ENCODE measurements at places on chromosomes 5 and 9.
A peak's percentile ranks its signal among the peaks of the same experiment; 100 is the strongest.

GRCh38 chr5:83313436-83313835, 158.1 kb upstream of the VCAN start:
- no peak for DNase-seq

DNA sequence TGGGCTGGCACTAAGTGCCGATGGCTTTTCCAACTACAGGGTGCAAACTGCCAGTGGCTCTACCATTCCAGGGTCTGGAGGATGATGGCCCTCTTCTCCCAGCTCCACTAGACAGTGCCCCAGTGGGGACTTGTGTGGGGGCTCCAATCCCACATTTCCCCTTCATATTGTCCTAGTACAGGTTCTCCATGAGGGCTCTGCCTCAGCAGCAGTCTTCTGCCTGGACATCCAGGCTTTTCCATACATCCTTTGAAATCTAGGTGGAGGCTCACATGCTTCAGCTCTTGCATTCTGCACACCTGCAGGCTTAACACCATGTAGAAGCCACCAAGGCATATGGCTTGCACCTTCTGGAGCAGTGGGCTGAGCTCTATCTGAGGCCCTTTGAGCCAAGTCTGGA, 70.3 kb downstream of the TSSK1B start:
- no peak for DNase-seq

- DNase-seq: no peak
Observed at GRCh38 chr9:25889661-25890060, 211.4 kb upstream of the TUSC1 start.

DNA sequence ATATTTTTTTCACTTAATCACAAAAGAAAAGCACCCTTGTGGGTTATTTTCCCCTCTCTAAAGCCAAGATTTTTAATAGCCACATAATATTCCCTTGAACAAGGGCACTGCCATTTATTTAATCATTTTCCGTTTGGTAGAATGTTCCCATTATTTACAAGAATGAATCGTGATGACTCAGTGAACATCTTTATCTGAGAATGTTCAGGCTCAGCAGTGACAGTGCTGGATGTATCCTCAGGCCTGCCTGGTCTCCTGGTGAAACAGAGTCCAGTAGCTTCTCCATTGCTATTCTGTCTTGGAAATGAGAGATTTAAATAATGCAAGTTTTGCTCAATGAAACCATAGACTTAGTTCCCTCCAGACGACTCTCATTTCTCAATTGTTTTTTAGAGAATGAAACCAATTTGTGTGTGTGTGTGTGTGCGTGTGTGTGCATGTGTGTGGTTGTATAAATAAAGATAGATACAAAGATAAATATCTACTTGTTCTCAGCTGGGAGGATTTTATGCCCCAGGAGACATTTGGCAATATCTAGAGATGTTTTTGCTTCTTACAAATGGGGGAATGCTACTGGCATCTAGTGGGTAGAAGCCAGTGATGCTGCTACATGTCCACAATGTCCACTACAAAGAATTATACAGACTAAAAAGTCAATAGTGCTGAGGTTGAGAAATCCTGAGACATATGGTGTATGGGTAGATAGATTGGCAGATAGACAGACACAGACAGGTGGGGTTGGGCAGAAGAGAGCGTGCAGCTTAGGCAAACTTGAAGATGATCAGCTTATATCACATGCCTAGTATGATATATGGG, 55.0 kb downstream of the PAPPA start:
- no peak for DNase-seq

DNA sequence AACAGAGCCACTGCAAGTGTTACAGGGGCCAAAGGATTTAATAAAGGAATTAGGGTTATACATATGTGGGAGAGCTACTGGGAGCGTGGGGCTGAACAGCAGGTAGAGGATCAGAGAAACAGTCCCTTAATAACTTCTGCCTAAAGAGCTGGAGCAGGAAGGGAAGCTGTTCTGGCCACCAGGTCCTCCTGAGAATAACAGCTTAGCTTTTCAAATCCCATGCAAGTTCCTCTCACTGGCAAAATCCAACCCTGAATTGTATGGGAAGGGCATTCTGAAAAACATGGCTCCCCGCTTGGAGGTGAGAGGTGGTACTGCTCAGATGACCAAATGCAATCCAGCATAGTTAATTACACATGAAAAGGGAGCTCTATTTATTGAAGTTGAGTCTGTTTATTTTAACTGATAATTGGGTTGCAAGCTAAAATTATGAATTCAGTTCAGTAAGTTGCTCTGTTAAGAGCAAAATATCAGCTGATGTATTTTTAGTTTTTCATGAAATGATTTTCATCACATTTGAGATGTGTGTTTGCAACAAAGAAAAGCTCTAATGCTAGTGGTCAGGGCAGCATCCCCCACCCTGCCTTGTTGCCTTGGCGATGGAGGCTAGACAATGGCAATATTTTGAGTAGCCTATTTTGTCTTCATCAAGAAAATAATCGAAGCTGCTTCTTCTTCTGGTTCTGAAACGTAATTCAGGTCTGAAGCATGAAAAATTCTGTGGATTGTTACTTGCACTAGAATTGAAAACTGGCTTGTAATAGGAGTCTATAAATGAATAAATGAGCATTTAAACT, 58.4 kb upstream of the SH3GL2 start:
- DNase-seq: no peak

GRCh38 chr5:165407352-165407751, 1901.9 kb downstream of the MAT2B start:
- DNase-seq: no peak

DNA sequence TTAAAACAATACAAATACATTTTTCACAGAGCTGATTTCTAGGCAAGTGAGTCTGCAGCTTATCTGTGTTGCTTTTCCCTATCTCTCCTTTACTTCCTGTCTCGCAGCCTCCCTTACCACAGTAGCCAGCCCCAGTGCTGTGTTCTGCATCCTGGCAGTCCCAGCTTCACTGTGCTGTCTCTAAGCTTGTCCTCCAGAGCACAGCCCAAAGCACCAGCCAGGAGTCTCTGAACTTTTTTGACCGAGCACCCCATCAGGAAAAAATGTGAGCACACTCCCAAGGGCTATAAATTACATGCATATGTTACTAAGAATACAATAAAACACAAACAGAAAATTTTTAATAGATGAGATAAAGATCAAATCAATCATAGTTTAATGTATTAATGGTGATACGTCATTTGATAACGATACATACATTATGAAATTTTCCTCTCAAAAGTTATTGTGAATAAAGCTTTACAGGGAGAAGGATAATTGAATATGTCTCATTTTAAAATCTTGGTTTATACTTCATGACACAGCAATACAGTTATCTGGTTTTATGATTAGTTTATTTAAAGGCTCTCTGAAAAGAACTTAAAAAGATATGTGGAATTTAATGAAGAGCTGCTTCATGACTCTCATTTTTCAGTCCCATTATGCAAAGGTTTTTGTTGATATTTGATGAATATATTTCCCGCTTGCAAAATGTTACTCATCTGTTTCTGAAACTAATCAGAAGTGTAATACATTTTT, 7.3 kb upstream of the RHOBTB3 start:
- no peak for DNase-seq

DNA sequence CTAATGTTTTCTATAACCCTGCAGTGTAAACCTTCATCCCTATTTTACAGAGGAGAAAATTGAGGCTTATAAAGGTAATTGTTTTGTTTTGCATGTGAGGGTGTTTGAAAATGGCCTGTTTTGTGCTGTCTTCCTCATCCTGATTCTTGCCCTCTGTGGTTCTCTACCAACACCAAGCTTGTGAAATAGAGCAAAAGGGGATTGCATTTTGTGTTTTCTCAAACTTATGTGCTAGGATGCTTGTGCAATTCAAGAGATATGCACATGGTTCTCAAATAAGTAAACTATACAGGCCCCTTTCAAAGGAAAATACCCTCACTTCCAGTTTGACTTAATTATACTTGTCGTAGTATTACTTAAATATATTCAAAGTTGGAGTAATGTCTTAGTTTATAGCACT, 17.2 kb downstream of the PAM start:
- no peak for DNase-seq

DNA sequence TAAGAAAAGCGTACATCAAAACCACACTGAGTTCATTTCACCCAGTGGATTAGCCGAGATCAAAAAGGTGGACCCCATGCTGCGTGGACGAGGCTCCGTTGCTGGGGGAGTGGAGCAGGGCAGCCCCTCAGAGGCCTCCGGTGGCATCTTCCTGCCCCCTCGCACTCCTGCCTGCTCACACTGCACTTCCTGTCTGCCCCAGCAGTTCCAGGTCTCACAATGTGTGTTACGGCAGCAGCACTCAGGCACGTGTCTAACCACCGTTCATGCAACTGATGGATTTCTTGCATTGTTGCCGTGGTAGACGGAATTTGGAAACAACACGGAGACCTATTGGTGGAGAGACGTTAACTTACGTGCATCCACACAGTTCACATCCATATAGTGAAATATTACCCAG, 196.6 kb upstream of the OTULINL start:
- DNase-seq: no peak

DNA sequence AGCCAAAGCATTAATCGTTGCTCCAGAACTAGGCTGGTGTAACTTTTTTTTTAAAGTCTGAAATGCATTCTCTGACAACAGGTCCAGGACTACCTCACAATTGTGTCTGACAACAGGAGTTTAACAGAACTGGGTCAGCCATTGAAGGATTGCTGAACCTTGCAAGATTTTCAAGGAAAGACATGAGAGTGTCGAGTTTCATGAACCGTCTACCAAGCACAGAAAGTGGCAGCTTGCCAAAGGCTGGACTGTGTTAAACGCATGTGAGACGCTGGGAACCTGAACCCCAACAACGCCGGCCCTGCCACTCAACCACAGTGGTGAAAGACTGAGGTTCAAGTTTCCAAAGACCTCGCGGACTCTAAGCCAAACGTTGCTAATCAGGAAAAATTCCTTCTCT, 79.1 kb downstream of the LHFPL2 start:
- DNase-seq: no peak

GRCh38 chr5:13943676-13944075, 812 bp downstream of the DNAH5 start:
- DNase-seq: no peak

- DNase-seq: peak; percentile 60
Observed at GRCh38 chr5:147234825-147235635, at the start of gene STK32A. TSS of gene STK32A (plus strand) at chr5:147235026. CDS start at chr5:147239635, 4,609 bp downstream.

GRCh38 chr9:15592317-15592716, 39.5 kb downstream of the CCDC171 start:
- no peak for DNase-seq

DNA sequence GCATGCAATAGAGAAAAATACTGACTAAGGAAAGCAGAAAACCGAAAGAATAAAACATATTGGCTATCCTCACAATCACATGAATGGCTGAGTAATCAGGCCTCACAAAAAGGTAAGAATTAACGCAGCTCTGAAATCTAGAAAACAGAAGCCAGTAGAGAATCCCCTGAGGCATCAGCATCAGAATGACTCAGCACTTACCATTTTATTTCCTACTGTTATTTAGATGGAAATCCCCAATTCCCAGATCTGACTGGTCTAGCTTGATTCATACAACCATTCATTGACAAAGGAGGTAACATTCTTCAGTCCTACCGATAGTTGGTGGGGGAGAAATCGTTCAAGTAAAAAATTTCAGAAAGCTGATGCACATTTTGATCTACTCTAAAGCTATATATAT, 1408.4 kb upstream of the WWC1 start:
- DNase-seq: no peak

DNA sequence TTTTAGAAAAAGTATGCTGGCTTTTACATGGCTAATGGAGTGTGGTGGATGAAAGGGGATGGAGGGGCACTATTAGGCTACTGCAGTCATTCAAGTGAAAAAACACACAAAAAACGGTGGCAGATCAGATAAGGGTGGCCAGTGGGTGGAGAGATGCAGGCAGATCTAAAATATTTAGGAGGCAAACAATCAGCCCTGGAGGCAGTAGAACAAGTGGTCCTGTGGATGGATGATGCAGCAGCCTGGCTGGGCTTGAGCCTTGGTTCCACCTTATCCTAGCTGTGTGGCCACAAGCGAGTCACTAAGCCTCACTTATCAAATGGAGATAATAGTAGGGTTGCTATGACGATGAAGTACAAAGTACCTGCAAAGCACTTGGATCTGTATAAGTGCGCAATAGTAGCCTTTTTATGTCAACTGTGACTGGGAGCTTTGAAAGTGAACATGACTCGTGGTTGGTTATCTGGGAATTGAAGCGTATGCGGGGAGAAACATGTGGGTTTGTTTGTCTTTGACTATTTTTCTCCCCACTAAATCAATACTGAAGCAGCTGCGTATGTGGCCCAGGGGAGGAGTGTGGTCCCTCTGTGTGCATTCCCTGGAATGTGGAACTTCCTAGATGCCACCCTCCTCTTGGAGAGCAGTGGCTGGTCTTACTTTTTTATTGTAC, 20.2 kb downstream of the NSG2 start:
- no peak for DNase-seq

DNA sequence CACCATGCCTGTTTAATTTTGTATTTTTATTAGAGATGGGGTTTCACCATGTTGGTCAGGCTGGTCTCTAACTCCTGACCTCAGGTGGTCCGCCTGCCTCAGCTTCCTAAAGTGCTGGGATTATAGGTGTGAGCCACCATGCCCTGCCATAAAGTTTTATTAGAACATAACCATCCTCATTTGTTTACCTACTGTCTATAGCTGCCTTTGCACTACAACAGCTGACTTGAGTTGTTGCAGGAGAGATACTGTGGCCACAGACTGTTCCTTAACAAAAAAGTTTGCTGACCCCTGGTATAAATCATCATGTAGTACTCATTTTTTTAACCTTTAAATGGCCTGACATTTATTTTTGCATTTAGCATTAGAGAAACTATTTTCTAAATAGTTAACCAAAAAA, 31.7 kb downstream of the SNX30 start:
- no peak for DNase-seq

GRCh38 chr5:994272-994607, 14.4 kb upstream of the NKD2 start:
- DNase-seq: no peak

DNA sequence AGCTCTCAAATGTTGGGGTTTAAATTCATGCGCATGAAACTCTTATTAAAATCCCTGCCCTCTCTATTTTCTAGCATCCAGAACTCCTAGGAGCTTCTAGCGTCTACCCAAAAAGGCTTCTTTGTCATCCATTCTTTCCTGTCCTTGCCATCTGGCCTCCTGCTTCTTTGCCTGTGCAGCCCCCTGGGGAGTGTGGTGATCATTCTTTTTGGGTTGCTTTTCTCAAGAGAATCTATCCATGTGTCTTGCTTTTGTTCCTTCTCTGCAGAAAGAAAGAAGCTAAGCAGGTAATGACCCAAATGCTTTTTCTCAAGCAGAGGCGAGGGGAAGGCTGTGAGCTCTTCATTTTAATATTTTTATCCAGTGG, 26.6 kb downstream of the SKP2 start:
- no peak for DNase-seq

- no peak for DNase-seq
Observed at GRCh38 chr5:109826426-109826825, 136.7 kb downstream of the MAN2A1 start.

DNA sequence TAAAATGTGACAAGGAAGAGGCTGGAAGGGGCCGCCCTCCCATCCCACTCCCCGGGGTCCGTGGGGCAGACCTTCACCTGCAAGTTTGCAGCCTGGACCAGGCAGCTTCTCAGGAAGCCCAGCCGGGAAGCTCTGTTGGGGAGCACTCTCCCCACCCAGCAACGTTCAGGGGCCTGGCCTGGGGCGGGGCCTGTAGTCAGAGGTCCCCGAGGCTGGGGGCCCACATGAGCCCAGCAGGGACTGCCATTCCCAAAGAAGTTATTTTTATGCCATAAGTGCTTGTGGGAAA, 32.7 kb upstream of the NOTCH1 start:
- no peak for DNase-seq
